ENCODE measurements at places on chromosomes 3 and 15.

GRCh38 chr15:88487178-88487795 is 19.8 kb downstream of the MRPS11 start:
- DNase-seq, result no peak

- DNase-seq, result no peak
These were observed 10.7 kb downstream of the USP4 start for GRCh38 chr3:49329186-49329585.

- DNase-seq, result peak; percentile 17
These were observed 16.6 kb downstream of the FOXB1 start for GRCh38 chr15:60020736-60021135.

- no peak for DNase-seq
These were observed 161.0 kb downstream of the PLD1 start for GRCh38 chr3:171649267-171649666.

- no peak for DNase-seq
These were observed 963 bp upstream of the NTRK3 start for GRCh38 chr15:88257311-88258092.

DNA sequence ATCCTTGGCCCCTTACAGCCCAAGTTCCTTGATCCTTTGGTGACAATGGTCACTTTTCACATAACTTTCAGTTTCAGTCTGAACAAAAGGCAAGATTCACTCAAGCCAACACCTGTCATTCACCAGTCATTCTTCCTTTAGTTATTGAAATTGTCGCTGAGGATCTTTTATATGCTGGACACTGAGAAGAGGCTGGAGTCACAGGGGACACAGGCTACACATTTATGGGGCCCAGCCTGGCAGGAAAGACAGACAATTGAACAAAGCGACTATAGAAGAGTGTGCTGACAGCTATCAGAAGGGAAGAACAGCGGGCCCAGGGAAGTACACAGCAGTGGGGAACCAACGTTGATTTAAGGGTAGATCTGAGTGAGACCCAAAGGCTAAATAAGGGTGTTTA is 69.8 kb upstream of the PROK2 start:
- DNase-seq, result no peak

GRCh38 chr15:56943403-56943802 is 25.0 kb downstream of the TCF12 start:
- DNase-seq, result peak; percentile 21

- no peak for DNase-seq
These were observed 45.4 kb upstream of the SMAD3 start for GRCh38 chr15:67019884-67020520.

GRCh38 chr3:193014902-193015301 is 97.2 kb upstream of the MB21D2 start:
- no peak for DNase-seq

DNA sequence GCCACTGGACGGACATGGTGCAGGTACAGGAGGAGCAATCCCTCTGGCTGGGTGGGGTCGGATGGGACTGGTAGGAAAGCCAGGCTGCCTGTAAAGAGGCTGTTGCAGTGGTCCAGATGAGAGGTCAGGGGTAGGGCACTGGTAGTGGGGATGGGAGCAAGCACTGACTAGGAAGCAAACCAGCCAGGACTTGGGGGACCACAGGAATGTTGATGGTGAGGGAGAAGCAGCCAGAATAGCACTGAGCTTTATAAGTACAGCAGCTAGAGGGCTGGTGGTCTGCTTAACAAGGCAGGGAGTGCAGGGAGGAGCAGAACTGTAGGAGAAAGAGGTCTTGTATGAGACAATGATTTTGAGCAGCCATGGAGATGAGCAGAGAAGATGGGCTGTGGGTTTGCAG is 38.7 kb upstream of the PTPN23 start:
- no peak for DNase-seq

- DNase-seq, result no peak
These were observed 129.2 kb upstream of the CADPS start for GRCh38 chr3:63004448-63004847.

DNA sequence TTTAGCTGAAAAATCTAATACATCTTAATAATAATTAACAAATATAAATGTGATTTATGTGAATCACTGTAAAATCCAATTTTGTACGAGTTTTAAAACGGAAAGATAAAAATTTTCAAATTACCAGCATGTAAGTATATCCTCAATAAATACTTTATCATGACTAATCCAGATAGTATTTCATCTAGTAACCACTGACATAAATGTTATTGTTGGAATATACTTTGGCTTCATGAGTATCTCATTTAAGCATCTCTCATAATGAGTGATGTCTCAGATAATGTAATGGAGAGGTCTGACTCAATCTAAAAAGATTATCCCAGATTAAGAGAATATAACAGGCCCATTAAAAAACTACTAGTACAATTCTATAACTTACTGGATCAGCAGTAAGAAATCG is 216.3 kb downstream of the STAG1 start:
- peak; percentile 89 for DNase-seq

- no peak for DNase-seq
These were observed 10.6 kb upstream of the PCSK6 start for GRCh38 chr15:101499863-101500713.
